ELR (cell line): ENCODE measurements at places on chromosomes 2 and 18.

- no peak for DNase-seq
Measured at GRCh38 chr18:69949538-69949936, 1.9 kb upstream of the CD226 start.

DNA sequence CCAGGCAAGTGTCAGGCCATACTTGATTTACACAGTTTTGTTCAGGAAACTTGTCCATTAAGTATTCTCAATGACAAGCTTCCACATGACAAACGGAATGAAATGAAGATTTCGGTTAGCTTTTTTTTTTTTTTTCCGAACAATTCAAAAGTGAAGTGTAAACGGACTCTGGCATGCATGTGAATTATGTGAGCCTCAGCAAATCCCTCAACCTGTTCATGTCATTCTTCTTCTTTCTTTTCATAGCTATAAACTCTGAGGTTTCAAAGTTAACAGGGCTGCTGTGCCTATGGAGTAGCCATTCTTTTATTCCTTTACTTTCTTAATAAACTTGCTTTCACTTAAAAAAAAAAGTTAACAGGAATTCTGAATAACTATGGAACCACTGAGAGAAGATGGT lies 110.3 kb downstream of the NOL10 start:
- DNase-seq: no peak

- DNase-seq: no peak
Measured at GRCh38 chr18:51751901-51752300, 554.4 kb upstream of the MEX3C start.

GRCh38 chr2:4465671-4466070 lies 762.3 kb downstream of the DCDC2C start:
- DNase-seq: no peak

- DNase-seq: no peak
Measured at GRCh38 chr2:47346-47725, 1.0 kb upstream of the FAM110C start.

DNA sequence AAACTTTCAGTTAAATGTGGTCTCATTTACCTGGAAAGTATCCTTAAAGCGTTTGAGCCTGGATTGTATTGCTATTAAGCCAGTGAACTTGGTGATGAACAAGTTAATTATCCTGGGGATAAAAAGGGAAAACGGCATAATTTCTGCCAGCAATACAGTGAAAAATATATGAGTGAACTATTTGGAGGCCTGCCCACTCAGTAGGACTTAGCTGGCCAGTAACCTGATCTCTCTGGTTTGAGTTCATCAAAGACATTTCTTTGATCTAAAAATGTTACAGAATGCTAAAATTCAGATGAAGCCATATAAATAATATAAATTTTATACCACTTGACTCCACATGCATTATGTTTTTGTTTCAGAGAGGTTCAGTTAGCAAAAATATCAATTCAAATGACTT lies 241.1 kb upstream of the VWC2L start:
- no peak for DNase-seq

- peak; percentile 32 for DNase-seq
Measured at GRCh38 chr2:111919794-111920608, 21.6 kb downstream of the MERTK start.

- DNase-seq: no peak
Measured at GRCh38 chr2:143420313-143420712, 291.1 kb downstream of the ARHGAP15 start.

DNA sequence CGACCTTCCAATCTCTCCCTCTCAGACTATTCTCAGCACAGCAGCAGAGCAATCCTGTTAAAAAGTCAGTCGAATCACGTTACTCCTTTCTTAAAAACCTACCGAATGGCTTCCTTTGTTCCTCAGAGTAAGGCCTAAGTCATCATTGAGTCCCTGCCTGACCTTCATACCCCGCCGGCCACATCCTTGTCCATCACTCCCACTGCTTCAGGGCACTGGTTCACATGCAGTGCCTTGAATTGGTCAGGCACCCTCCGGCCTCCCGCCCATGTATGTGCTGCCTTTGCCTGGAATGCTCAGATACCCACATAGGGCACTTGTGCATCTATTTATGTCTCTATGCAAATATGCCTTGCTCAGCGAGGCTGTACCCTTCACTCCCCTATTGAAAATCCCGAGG lies 206.4 kb downstream of the DLGAP1 start:
- no peak for DNase-seq

DNA sequence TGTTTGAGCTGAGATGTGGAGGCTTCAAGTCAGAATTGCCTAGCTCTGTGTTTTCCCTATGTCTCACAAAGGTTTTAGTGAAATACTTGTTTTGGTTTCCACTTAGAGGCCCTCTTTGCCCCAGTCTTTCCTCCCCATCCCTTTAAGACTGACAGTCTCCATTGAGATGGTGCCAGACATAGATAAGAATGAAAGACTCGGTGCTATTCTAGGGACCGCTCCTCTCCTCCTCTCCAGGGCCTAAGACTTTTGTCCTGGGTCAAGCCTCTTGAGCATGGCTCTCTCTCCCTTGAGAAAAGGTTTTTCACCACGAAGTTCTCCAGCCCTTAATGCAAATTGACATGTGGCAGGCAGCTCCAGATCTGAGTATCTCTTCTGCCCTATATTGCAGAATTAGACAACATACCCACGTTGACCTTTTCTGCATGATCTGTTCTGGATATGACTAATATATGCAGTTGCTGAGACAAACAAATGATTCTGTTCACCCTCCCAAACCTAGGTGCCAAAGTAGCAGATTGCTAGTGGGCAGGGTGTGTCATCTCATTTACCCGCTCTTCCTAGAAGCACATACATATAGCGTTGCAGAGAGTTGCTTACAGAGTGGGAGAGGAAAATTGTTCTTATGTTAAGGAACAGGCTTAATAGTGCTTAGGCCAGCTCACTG lies 47.5 kb upstream of the ACSL3 start:
- DNase-seq: peak; percentile 38

DNA sequence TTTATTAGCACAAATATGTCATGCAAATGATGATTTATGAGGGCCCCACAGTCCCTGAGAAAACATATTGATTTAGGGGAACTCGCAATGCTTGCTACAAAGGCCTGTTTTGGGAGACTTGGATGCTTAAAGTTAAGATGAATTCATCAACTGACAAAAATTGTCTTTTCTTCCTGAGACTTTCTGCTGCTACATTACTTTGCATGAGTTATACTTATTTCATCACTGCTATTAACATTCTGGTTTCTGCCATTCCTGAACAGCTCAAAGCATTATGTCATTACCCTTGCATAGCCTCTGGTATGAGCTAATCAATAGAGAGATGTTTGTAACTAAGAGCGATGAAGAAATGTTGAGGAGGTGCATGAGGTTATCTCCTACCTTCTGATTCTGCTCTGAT lies 74.4 kb downstream of the SOX11 start:
- no peak for DNase-seq

DNA sequence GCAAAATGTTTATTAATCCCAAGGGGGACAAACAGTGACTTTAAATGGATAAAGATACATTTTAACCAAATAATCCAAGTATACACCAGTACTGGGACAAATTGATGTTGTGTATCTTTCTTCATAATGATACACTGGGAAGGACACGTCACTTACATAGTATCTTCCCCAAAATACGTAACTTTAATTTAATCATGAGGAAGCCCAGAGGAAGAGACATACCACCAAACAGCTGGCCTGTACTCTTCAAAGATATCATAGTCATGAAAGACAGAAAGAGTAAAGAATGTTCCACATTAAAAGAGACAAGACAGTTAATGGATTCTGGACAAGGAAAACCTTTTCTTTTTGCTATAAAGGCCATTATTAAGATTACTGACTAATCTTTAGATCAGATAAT lies 37.1 kb downstream of the AGFG1 start:
- DNase-seq: no peak

DNA sequence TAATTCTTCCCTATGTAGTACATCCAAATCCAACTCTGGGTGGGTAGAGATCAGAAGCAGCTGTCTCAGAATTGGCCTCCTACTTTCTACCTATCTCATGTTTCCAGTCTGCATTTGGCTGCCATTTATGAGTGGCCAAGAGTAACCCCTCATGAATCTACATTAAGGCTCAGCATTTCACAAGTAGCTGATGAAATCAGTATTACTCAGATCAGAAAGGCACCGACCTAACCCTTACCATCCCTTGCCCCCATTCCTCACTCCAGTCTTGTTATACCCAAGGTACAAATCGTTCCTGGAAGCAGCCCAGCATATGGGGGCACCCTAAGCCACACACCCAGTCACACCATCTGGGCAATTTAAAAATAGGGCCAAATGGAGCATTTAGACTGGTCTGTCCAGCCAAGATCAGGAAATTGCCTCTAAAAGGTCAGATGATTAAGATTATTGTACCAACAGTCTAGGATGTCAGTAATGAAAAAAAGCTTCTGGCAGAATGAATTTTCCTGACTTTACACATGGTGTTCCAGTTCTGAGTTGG lies 37.1 kb downstream of the CD28 start:
- peak; percentile 45 for DNase-seq

GRCh38 chr18:23498877-23499276 lies 4.4 kb upstream of the RMC1 start:
- DNase-seq: peak; percentile 84

GRCh38 chr2:186910996-186911395 lies 62.0 kb upstream of the ZSWIM2 start:
- no peak for DNase-seq

DNA sequence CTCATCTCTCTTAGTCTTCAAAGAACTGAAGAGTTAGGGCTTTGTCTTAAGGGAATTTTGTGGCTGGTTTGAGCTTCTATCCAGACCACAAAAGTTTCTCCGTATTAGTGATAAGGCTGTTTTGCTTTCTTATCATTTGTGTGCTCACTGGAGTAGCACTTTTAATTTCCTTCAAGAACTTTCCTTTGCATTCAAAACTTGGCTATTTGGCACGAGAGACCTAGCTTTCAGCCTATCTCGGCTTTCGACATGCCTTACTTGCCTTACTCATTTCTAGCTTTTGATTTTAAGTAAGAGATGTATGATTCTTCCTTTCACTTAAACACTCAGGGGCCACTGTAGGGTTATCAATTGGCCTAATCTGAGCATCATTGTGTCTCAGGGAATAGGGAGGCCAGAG lies 29.9 kb downstream of the HDHD2 start:
- no peak for DNase-seq

- peak; percentile 75 for DNase-seq
Measured at GRCh38 chr2:202871300-202872141, at the start of gene ICA1L. Gene ICA1L, minus strand, starts transcription at chr2:202871766. Its CDS starts 42,757 bp downstream, at chr2:202829009.

GRCh38 chr2:150994076-150994475 lies 267.6 kb downstream of the RBM43 start:
- no peak for DNase-seq

DNA sequence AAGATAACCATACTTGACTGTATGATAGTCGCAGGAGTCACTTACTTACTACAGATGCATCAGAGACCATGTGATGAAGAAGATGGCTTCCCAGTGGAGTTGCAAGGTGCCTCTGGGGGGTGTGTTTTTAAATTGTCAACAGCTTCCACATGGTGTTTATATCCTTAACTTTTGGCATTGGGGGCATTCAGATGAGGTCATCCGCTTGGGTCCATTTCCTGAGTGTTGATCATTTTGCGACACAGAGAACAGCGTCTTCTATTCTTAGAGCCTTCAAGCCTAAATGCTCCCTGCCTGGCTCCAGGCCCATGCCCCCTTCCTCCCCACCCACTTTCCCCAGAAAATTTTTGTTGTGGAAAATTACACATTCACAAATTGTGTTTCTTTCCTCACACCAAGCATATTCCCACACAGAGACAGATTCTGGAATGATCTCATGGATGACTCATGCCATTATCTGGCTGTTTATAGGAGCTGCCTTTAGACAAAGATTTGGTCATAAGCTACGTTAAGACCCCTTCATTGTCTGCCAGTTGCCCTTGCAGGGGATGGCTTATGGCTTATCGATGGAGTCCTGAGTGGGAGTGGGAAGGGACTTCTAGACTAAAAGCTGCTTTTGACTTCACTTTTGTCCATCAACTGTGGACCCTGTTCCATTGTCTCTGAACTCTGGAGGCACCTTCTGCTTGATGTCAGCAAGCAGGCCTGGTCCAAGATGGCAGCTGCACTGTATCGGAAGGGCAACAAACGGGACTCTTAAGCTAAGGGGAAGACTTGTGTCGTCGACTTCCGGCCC lies 91.8 kb downstream of the CABLES1 start:
- peak; percentile 71 for DNase-seq

- no peak for DNase-seq
Measured at GRCh38 chr18:35468711-35469110, 29.0 kb downstream of the INO80C start.

DNA sequence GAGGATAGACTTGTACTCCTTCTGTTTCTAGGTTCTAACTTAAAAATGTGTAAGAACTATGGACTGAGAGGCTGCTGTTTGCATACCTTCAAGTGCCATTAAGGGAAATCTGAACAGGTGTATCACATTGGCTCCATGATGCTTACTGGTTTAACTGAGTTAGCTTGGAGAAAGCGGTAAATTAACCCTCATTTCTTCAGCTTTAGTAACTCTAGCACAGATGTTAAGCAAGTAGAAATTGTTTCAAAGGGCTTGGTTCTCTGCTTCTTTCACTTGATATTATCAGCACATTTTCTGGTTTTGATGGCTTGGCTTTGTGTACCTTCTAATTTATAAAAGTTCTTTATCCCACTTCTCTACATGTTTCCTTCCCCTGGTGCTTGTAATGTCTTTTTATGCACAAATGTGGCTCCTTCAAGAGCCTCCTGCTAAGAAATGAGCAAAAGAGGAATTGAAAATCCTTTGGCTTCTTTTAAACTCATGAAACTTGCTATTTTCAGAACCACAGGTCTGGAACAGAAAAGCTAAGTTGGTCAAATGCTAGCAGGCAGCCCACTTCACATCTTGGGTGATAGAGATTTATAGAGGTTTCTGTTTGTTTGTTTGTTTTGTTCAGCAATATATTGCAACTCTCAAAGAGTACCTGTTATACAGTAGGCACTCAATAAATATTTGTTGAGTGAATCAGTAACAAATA lies 249.9 kb upstream of the THUMPD2 start:
- DNase-seq: no peak

GRCh38 chr2:176270100-176270750 lies 983 bp downstream of the MTX2 start:
- peak; percentile 46 for DNase-seq
